ENCODE measurements at places on chromosomes 3 and 15.

- no peak for DNase-seq
These were observed 62.5 kb downstream of the MYO5A start for GRCh38 chr15:52466134-52466701.

DNA sequence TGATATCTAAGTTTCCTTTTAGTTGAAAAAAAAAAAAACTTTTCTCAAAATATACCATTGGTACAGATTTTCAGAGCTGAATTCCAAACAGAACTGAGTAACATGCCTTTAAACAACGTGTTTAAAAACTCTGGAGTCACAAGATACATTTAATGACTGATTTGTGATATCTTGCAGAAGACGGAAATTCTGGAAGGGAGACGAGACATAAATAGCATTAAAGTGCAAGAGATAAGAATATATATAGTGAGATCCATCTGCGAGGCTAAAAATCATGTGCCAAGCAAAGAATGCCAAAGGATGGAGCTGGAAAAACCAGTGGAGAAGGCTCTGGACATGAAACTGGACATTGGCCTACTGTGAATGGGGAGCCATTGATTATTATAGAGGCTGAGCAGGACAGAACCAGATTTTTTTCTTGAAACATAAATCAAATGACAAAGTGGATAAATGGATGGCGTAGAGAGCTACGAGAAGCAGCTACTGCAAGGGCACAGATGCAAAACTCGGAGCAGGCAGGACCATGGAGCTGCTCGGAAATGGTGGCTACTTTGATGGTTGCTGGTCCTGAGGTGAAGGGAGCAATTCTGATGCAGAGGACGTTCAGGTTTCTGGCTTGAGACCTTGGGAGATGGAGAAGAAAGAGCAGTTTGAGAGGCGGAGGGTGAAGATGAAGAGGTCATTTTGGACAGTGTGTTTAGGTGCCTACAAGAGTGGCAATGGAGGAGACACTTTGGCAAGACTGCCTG lies 88.8 kb downstream of the CPN2 start:
- no peak for DNase-seq

DNA sequence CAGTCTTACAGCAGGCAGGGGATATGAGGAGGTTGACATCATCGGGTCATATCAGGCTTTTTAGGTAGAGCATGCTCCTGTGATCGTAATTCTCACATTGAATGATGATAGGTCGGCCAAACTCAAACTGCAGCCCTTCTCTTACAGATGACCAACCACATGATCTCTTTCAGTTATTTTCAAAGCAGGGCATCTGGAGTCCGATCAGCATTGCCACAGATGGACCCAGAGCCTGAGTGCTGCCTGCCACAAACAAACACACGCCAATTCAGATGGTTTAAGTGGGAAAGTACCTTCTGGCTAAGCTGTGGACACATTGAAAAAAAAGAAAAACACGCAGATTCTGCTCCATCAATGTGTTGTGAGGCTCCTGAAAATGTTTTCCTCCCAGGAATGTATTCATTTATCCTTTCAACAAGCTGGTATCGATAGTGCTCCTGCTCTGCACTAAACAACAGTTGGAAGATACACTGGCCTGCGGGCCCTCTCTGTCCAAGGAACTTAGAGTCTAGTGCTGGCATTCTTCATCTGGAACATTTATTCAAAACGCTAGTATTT lies 31.2 kb downstream of the ARPP21 start:
- no peak for DNase-seq

DNA sequence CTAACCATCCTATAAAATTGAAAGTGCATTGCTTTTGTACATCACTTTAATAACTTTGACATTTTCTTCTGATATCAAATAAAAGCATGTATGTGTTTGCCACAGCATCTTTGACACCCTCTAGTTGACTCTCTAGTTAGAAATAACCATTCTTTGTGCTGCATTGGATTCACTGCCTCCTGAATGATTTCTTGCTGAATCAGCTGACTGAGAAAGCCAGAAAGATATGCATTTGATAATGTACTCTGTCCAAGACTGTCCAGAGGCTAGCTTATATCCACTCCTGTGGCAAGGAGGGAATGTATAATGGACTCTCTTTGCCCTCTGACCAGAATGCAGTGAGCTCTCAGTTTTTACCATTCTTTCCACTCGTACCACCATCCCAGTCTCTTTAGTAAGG lies 6.2 kb downstream of the RAB11A start:
- no peak for DNase-seq

GRCh38 chr3:44021651-44022594 lies 219.8 kb upstream of the TOPAZ1 start:
- no peak for DNase-seq

DNA sequence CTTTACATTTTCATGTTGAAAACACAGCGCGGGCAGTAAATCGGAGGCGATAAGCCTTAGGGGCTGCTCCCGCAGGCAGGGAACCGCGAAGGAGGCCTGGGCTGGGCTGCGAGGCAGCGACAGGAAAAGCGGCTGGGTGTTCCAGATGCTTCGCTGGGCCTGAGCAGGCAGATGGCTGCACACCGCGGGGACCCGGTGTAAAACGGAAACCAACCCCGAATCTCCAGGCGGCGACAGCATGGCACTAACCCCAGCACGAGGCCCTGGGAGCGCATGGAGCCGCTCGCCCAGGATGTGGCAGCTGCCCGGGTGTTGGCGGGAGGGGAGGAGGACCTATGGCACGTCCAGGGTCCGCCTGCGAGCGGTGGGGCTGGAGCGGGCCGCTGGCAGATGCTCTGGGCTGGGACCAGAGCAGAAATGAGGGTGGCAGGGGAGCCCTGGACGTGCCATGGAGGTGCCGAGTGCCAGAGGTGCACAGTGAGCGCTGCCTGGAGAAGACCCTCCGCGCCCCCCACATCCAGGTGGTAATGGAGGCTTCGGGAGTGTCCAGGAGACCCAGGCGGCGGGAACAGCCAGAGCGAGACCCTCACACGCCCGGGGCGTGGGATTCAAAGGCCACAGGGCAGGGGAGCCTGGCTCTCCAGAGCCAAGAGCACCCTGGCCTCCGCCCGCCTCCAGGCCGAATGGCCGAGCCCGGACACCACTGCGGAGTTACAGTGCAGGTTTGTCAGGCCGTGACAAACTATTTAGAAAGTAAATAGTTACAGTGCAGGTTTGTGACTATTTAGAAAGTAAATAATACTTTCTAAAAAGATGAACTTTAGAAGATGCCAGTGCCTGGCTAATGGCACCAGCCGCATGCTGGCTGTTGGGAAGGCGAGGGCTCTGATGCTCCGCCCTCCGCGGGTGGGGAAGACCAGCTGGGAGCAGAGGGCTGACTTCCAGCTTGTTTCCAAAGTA lies 293.6 kb downstream of the OCA2 start:
- DNase-seq = no peak

- DNase-seq = no peak
These were observed 32.1 kb downstream of the ILDR1 start for GRCh38 chr3:121989943-121990342.

DNA sequence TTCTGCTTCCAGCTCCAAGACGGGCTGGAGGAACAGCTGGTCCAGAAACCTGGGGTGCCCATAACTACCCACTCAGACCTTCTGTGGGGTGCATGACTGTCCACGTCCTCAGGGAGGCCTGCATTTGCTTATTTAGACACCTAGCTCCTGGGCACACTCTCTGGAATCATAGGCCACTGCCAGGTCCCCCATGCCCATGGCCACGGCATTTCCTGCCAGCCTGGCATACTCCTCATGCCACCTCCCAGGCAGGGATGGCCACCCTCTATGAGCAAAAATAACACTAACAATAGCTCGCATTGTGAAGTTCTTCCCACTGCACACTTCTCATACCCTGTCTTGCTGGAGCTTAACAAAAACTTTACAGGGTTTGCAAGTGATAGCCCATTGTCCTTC lies 166.9 kb upstream of the TPM1 start:
- no peak for DNase-seq

- no peak for DNase-seq
These were observed 150.5 kb downstream of the NTRK3 start for GRCh38 chr15:88106074-88106473.

DNA sequence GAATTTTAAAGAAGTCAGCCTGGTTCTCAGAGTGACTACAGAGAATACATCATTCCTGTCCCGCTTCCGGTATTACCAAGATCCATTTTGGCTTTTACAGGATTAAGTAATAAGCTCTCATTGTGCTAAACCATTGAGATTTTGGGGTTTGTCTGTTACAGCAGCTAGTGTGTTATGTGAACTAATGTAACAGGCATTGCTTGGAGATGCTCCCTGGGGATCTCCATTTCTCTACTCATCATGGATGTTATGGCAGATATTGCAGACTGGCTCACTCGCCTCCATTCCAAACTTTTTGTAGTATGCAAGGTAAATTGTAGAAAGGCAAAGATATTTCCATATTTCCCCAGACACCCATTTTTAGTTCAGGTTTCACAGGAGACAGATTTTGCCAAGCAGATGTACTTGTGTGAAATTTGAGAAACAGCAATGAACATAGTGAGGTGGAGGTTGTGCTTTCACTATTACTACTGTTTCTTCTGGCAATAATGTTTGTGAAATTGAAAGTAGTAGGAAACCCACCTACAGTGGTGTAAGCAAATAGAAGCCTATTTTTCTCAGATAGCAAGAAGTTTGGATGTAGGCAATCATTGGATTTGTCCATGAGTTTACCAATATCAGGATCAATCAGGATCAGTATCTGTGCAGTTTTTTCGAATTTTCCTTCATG lies 177.1 kb upstream of the GALNT15 start:
- no peak for DNase-seq

DNA sequence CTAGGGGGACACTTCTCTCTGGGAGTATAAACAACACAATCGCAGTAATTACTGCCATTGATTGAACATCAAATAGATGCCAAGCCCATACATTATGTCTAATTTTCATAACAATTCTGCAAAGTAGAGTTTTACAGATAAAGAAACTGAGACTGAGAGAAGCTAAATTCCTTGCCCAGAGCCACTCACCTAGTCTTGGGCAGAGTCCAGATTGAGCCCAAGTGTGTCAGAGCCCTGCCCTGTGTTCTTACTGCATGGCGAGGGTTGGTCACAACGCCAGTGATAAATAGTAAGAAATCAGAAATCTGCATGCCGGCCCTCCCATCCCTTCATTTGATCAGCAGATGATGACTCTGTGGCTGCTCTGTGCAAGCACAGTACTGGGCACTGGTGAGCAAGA lies 106.3 kb downstream of the C3orf70 start:
- no peak for DNase-seq

- no peak for DNase-seq
These were observed 287.3 kb downstream of the XXYLT1 start for GRCh38 chr3:194983620-194984019.

- DNase-seq = no peak
These were observed 49.1 kb upstream of the IQSEC1 start for GRCh38 chr3:13122081-13123012.

- DNase-seq = no peak
These were observed 436.1 kb downstream of the CHL1 start for GRCh38 chr3:632571-633170.

DNA sequence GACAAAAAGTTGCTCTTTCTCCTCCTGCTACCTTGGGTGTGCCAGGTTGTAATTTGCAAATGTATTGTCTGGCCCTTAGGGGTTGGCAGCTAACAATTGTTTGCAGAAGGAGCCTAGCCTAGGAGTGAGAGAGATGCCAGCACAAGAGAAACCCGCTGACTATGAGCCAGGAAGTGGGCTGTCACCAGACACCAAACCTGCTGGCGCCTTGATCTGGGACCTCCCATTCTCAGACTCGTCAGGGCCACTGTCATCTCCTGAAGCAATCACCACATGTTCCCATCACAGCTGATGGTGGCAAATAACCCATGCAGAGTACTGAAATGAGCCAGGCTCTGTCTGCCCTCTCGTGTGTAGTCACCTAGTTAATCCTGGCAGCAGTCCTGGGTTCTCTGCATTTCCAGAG lies 406.4 kb upstream of the NPAP1 start:
- DNase-seq = no peak

DNA sequence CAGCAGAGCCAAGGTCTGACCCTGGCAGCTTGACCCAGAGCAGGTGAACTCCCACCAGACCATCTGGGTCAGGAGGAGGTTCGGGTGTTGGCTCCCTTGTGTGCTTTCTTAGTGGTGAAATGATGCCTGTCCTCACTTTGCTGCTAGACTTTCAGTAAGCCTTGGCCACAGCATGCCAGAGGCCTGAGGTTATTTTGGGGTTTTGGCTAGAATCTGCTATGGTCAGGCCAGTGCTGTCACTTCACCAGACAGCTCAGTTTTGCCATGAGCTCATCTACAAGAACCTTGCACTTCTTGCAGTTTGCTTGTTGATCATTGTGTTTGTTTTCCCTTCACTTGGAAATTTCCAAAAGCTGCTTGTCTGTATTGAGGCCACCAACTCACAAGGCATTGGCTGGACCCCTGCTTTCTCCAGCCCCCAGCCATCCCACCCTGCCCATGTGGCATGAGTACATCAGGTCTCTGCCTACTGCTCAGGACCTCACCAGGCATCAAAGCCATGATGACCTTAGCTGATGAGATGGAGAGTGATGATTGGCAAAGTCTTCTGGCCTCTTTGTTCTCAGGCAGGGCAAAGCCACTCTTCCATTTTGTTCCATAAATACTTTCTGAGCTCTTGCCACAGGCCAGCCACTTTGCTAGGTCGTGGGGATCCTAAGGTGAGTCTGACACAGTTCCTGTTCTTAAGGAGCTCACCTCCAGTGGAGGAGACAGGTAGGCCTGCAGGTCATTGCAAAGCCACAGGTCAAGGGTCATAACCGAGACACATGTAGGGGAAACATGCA lies 122.6 kb downstream of the ARNT2 start:
- no peak for DNase-seq

GRCh38 chr15:91624353-91624968 lies 229.0 kb upstream of the SLCO3A1 start:
- no peak for DNase-seq

DNA sequence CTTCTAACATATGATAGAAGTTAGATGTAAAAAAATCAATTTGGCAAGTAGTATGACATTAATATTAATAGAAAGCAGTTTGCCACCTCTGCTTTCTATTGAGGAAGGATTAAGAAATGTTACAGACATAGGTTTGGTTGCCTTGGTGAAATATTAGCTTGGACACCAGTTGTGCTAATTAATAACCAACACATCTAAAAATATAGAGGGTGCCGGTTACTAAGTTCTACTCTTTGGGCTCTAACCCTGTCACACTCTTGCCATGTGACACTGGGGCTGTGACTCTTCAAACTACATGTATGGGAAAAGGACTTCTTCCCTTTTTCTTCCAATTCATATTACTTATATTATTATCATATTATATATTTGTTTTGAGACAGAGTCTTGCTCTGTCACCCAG lies 64.4 kb downstream of the TRIM71 start:
- no peak for DNase-seq

- no peak for DNase-seq
These were observed 29.6 kb downstream of the FAN1 start for GRCh38 chr15:30933293-30933692.

DNA sequence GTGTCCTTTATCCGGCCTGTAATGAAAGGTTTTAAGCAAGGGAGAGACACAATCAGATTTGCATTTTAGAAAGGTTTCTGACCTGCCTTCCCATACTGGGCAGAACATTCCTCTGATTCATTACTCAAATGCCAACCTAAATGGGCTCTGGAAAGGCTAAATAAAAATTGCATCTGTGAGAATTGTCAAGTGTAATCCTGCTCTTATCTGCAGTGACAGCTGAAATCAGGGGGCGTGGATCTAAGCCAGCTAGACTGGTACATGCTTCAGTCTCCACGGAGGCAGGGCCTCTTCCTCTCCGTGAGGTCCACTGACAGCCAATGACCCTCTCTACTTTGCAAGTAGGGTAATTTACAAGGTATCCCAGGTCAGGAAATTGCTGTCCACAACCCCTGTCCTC lies 32.5 kb upstream of the MINAR1 start:
- DNase-seq = no peak

All from activated naive CD4-positive, alpha-beta T cell (primary cell).